Stimulated activated CD4-positive, alpha-beta T cell treated with anti-CD3 and anti-CD28 coated beads, Interleukin-4, amount 100 ng/mL, for 24 hours (primary cell): ENCODE measurements at places on chromosomes 4 and X.

DNA sequence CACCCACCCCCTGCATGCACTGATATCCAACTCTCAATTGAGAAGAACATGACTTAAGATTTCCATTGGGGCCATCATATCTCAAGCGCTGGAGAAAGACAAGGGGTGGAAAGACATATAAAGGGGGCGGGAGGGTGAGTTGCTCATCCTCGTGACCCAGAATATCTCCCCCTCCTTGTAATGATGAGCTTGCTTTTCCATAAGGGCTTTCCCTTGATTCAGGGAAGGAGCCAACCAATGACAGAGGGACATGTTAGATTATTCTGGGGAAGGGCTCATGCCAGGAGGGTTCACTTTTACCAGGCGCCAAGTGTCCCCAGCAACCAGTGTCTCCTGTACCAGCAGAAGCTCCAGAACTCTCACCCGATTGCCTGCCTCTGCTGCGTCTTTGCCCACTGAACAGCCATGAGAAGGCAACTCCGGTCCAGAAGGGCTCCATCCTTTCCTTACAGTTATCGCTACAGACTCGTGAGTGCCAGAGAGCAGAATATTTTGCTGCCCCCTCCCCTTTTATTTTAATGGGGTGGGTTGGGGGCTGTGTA, at the start of gene ATP1B4:
Gene ATP1B4 (plus strand): TSS at position 326 of the 542 bp plus-strand sequence. CDS start 80 bp downstream, at position 406.
- DNase-seq, result no peak

- DNase-seq, result no peak
Observed at GRCh38 chrX:124260845-124261244, 71.6 kb upstream of the TEX13D start.

- no peak for DNase-seq
Observed at GRCh38 chrX:88883200-88883599, 136.2 kb downstream of the CPXCR1 start.

DNA sequence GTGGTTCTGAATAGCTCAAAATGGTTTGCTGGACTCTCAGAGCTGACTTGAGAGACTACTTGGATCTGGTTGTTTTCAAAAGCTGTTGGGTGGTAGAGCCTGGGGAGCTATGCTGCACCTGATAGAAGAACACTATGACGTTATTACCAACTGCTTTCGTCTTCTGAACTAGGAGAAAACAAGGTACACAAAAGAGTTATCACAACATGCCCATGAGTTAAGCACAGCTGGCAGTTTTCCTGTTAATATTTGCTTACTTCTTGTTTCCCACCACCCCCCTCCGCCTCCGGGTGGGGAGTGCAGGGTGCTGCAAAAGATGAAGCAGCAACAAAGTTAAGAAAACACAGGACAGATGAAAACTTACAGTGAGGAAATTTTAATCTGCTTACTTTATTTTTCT, 69.1 kb downstream of the RASL11B start:
- no peak for DNase-seq

DNA sequence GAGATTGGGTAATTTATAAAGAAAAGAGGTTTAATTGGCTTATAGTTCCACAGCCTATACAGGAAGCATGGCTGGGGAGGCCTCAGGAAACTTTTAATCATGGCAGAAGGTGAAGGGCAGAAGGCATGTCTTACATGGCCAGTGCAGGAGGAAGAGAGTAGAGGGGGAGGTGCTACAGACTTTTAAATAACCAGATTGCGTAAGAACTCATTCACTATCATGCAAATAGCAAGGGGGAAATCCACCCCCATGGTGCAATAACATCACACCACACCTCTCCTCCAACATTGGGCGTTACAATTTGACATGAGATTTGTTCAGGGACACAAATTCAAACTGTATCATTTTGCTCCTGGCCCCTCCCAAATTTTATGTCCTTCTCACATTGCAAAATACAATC, 353.8 kb upstream of the PABPC5 start:
- no peak for DNase-seq

GRCh38 chr4:149141391-149141790, 674.3 kb downstream of the IQCM start:
- no peak for DNase-seq

DNA sequence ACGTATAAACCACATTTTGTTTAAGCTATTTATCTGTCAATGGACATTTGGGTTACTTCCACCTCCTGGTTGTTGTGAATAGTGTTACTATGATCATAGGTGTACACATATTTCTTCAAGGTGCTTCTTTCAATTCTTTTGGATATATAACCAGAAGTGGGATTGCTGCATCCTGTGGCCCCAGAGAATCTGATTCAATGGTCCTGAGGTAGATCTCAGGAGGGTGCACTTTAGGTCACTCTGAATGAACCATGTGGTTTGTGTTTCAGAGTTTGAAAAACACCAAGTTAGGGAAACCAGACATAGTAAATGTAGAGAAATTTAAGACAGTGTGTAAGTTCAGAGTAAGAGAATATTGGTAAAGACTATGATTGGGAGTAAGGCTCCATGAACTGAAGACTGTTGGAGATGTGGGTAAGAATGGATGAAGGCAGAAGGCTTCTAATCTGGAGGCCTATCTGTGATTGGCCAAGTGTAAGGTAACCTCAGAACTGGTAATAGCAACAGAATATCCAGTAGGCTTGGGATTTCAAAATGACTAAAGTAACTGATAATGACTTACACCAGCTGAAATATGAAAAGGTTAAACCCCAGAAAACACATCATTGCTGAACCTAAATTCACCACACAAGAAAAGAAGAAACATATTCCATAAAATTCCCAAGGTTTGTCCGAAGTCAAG, 236.9 kb downstream of the CAMK2D start:
- no peak for DNase-seq

DNA sequence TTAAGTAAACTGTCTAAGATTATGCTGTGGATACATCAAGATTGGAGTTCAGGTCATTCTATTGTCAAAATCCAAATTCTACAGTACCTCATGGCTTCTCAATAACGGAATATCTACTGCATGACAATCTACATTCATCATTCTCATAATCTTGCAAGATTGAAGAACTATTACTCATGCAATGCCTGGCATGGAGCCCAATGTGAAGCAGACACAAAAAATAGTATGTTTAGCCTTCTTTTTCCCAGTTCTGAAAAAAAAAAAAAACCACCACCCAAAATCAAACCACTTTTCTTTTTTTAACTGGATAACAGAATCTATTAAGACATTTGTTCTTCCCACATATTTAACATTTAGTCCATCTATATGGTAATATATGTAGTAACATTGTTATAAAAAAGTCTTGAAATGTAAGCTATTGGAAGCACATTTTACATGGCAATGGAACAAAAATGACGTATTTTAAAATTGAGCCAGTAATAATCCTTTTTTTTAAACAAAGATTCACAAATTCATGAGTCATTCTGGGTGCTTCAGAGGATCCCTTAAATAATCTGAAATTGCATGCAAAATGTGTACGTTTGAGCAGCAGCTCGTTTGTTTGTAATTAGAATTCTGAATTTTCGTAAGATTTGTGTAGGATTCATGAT, 232.2 kb upstream of the FMR1 start:
- no peak for DNase-seq

GRCh38 chrX:150902434-150903109, 4.1 kb upstream of the CD99L2 start:
- DNase-seq, result no peak

GRCh38 chrX:12702509-12703091, 88.6 kb upstream of the PRPS2 start:
- DNase-seq, result no peak

DNA sequence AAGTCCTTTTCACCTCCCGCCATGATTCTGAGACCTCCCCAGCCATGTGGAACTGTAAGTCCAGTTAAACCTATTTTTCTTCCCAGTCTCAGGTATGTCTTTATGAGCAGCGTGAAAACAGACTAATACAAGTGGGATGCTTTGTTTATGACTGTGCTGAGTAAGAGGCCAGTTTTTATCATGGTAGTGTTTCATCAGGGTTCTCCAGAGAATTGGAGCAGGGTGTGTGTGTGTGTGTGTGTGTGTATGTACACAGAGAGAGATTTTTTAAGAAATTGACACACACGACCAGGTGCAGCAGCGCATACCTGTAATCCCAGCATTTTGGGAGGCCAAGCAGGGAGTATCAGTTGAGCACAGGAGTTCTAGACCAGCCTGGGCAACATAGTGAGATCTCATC, 34.6 kb upstream of the SLC2A9 start:
- no peak for DNase-seq

- peak; percentile 4 for DNase-seq
Observed at GRCh38 chr4:146333187-146333894, 119.0 kb downstream of the REELD1 start.

- DNase-seq, result no peak
Observed at GRCh38 chr4:140756319-140757231, at the start of gene TBC1D9. TSS of gene TBC1D9 (minus strand) at chr4:140756385. CDS start at chr4:140756045, 340 bp downstream.
